Endothelial cell of umbilical vein (primary cell): ENCODE measurements at places on chromosomes 11 and 22. TPM values are rescaled to one million over a fixed set of nuclear protein-coding genes. Genes with fewer than 3 reads are reported as not detected.

- no peak for DNase-seq
Measured at GRCh38 chr11:128879817-128880216, 11.3 kb upstream of the KCNJ5 start.

Gene RAG2
- total RNA-seq: not detected in 2 replicates

DNA sequence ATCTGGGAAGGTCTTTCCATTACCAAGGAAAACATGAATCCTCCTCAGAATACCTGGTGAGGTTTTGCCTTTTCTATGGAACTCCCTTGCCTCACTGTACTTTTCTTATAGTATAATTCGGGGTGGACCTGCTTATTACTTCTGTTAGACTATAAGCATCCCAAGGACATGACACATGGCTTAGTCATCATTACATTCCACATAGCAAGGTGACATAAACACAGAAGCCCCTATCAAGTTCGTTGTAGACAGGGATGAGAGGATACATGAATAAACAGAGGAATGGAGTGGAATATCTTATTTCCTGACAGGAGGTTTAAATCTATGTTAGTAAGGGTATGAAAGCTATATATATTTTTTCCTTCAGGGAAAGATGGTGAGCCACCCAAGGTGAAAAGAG is 532.2 kb upstream of the CCDC90B start:
- DNase-seq: no peak

Gene FAM227A
- 1.4 and 1.9 TPM in 2 replicates for total RNA-seq

Gene SCARF2
- total RNA-seq: 18.4 and 20.1 TPM in 2 replicates

Gene PGA5
- total RNA-seq: not detected in 2 replicates

DNA sequence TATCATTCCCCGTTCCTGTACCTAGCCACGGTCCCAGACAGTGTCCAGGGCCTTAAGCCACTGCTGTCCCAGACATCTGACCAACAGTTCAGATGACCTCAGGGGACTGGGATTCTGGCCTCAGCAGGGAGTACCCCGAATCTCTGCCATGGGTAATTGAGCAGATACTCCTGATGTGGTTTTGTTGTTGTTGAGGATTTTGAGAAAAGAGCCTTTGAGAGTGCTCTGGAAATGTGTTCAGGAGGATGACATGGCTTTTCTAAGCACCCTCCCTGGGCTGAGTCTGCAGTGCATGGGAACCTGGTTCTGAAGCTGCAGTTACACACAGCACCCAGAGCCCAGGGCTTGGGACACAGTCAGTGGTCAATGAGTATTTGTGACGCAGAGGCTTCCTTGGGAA is 30.4 kb downstream of the ADAMTS15 start:
- no peak for DNase-seq
